CD4-positive, alpha-beta T cell treated with Interferon alpha-2 for 1 hour (primary cell): ENCODE measurements at places on chromosomes 13 and 19.

DNA sequence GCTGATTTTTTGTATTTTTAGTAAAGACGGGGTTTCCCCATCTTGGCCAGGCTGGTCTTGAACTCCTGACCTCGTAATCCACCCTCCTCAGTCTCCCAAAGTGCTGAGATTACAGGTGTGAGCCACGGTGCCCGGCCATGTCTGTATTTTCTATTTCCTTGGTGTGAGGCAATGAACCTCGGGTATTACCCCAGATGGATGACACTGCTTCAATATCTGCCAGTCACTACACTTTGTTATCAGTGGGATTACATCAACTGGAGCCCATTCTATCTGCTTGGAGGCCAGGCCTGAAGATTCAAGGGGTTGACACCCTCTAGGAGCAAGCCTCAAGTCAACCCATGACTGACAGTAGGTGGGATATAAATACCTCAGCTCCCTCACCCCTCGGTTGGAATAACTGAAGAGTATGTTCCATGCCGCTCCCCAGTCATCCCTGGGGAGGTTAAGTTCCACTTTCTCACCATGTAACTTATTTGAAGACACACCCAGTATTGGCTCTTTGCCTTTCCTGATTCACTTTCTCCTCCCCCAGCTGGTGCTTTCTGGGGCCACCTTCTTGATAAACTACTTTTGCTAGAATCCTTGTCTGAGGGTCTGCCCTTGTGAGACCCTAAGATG, 992 bp upstream of the ADGRE1 start:
- peak; percentile 25 for DNase-seq

DNA sequence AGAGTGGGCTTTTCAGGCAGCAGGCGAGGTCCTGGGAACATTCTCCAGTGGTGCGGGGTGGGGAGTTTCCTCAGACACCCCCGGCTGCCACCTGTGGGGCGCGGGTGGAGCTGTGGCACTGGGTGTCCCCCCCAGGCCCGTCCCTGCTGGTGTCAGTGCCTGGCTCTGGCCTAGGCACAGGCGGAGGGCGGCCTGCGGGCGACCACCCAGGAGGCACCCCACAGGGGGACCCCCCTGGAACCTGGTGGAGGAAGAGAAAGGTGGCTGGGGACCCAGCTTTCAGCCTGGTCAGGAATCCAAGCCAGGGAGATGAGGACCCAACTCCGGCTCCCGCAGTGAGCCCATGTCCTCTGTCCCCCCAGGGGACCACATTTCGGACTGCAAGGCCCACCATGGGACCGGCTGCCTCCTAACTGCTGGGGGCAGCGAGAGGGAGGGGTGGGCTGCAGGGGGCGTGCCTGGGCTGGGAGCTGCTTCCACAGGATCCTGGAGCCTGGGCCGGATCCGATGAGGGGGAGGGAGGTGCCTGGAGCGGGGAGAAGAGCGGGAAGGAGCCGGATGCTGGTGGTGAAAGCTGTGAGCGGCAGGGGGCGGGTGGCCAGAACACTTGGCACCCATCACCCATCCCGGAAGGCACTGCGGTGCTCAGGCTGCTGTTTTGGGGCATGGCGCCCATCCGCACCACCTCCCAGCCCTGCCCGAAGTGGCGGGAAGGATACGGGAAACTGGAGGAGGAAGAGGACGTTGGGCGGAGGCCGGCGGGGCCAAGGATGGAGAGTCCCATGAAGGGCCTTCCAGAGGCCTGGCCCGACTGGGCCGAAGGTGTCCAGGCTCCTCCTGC, 5.5 kb upstream of the CTXN1 start:
- no peak for DNase-seq

GRCh38 chr13:32445461-32445860, 17.5 kb upstream of the N4BP2L1 start:
- DNase-seq = no peak

- no peak for DNase-seq
Measured at GRCh38 chr13:94344126-94344818, 135.2 kb downstream of the DCT start.

DNA sequence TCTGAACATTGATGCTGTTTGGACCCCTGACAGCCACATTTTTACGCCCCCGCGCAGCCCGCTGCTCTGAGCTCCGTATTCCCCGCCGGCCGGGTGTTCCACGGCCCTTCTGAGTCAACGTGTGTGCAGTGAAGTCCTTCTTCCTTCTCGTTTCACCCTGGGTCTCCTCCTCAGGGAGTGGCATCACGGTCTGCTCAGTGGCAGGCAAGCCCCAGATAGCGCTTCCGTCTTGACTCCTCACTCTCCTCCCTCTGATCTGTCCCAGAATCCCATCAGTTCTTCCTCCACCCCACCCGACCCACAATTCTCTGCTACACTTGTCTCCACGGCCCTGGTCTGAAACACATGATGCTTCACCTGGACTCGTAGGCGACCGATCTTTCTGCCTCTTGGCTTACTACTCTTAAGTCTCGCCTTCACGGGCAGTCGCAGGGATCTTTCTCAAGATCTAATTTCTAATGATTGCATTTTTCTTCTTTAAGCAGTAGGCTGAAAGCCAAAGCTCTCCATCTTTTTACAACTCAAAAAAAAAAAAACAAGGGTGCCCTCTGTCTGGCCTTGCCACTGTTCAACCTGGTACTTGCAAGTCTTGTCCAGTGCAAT, 33.9 kb downstream of the CCNE1 start:
- DNase-seq = no peak

- DNase-seq = no peak
Measured at GRCh38 chr13:65603160-65603559, 1627.0 kb downstream of the PCDH9 start.

DNA sequence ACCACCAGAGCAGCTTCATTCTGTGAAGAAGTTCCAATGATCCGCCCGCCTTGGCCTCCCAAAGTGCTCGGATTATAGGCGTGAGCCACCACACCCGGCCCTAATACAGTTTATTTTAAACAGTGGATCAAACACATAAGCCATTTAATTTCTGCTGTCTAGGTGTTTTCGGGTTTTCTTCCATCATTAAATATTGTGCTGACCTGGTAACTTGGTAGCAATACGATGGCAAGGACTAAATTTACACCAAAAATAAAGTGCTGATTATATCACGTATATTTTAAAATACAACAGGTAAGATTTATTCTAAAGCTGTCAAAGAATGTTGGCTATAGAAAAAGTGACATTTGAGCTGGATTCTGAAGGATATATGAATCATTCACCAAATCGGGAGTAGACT, 1.3 kb downstream of the MED4 start:
- no peak for DNase-seq

GRCh38 chr19:13918726-13919411, 12.9 kb downstream of the CC2D1A start:
- DNase-seq = no peak

DNA sequence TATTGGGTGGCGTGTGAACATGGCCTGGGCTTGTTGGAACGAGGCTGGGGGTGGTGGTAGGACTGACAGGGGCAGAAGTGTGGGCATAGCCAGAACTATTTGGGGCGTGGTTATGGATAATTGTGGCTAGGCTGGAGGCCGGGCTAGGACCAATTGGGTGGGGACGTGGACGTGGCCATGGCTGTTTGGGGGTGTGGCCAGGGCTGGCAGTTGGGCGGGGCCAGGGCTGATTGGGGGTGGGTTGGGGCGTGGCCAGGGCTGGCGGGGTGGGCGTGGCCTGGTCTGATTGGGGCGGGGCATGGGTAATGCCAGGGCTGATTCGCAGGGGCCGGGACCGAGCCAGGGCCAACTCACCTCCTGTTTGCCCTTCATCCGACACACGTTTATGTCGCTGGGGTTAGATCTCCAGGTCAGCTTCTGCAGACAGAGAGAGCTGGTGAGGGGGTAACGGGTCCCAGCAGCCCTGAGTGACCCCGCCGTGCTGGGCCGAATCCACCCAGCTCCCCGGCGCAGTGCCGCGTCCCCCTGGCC, 2.8 kb downstream of the SEMA6B start:
- no peak for DNase-seq

GRCh38 chr13:43797159-43797558, 10.4 kb upstream of the ENOX1 start:
- no peak for DNase-seq

DNA sequence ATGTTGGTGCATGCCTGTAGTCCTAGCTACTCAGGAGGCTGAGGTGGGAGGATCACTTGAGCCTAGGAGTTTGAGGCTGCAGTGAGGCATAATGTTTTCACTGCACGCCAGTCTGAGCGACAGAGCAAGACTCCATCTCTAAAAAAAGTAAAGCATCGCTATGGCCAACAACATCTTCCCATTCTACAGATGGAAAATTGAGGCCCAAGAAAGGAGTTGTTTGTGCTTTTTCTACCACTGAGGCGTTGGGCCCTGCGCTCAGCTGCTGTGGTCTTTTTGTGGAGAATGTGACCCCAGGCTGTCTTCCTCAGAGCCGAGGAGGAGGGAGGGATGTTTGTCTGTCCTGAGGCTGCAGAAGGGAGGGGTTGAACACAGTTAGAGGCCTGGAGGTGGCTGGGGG, 485 bp upstream of the C5AR2 start:
- DNase-seq = no peak

GRCh38 chr13:73603646-73604045, 530.6 kb downstream of the KLF12 start:
- no peak for DNase-seq

DNA sequence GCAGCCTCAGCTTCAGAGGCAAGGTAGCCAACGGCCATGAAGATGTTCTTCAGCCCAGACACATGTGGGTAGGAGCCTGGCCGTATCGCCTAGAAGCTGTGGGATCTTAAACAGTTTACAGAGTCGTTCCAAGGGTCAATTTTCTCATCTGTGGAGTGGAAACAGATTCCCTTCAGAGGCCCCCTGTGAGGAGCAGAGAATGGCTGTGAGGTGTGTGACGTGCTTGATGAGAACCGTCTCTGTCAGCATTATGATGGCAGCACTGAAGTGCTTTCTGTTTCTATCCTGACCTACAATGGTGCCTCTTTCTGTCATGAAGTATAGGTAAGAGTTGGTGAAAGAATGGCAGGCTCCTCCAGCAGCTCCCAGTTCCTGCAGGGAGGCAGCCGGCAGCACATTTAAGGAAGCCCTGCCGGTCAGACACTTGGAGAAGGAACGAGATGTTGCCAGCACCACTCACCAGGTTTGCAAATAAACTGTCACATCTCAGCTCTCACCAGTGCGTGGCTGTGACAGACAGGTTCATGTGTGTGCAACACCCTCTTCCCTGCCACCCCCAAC, 277.3 kb downstream of the FOXO1 start:
- DNase-seq = peak; percentile 72

DNA sequence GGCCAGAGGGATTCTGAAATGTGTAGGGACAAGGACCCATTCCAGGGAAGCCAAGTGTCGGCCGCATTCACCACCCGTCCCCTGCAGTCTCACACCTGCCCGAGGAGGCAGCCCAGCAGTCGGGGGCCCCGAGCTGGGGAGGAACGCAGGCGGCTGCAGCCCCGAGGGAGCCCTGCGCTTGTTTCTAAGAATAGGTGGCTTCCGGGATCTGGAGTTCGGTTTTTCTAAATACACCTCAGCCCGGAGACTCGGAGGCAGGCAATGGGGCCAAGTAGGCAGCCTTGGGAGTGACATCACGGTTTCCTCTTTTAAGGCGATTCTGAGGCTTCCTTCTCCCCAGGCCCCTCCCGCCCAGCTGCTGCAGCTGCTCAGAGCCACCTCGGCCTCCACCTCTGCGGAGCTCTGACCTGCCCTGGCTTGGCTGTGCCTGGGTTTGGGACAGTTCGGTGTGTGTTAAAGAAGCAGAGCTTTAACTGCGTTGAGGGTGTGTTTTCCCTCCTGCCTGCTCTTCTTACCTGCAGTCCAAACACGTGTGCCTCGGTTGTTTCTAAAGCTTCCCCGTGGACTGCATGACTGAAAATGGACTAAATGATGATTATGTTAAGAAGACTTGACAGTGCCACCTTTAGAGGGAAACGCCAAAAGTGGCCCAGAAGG, 80.5 kb downstream of the COL4A2 start:
- no peak for DNase-seq

GRCh38 chr13:27662738-27663470, 41.2 kb downstream of the POLR1D start:
- no peak for DNase-seq

DNA sequence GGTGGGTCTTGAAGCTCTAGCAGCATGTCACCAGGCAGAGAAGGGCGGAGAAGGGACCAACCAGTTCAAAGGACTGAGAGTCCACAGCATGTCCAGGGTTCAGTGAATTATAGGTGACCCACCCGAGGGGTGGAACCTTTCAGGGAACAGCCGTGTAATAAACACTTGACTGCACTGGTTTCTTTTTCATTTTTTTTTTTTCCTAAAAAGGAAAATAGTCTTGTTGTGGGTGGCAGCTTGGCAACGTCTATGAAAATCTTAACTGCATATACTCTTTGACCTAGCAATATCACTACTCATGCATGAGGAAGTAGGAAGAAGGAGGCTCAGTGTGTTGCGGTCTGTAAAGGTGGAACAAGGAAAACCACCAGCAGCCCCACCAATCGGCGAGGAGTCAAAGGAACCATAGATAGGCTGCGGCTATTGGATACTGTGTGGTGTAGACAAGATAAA, 13.0 kb upstream of the MYH14 start:
- no peak for DNase-seq

- DNase-seq = no peak
Measured at GRCh38 chr13:92769046-92769445, 457.6 kb upstream of the GPC6 start.

DNA sequence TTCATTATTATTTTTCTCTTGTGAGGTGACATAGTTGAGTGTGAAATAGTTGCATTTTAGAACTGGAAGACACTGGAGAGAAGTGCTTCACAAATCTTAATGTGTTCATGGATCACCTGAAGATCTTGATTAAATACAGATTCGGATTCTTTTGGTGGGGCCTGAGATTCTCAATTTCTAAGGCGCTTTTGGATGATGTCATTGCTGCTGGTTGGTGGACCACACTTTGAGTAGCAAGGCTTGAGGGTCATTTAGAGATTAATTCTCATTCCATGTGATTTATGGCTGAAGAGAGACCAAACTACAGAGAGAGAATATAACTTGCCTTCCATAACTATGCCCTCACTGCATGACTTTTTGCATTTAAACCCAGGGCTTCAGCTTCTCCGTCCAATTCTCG, 27.2 kb downstream of the CEACAM8 start:
- no peak for DNase-seq

DNA sequence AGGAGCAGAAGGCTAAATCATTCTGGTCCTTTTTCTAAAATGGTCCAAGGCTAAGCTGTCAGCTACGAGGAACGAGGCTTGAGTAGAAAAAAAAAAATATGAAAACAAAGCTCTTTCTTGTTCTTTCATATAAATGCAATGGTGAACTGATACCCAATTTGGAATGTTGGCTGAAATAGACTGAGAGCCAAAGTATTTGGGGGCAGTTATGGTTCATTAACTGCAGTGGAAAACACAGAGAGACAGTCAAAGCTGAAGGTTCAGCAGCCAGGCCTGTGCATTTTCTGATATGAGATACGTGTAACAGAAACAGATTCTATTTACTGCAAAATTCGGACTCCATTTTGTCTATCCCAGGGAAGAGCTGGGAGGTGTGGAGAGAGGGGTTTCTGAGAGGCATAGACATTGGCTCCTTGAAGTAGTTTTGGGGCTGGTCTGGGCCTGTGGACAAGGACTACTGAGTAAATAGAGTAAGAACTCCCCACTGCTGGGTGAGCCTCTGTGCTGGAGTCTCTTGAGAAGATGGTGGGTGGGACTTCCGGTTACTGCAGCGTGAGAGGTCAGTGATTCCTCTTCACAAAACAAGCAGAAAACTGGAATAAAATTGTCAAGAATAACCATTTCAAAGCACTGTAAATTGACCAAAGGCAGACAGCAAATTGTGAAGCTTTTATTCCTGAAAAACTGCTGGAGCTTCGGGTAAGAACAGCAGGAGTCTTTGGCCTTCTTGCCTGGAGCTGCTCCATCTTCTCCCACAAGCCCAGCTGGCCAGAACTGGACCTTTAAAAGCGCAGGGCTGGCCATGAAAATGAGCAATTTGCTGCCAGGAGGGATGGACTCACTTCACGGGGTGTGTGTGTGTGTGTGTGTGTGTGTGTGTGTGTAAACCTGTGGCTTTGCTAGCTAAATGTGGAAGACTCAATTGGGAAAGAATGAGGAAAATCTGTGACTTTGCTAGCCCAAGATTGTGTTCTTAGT, 43.1 kb upstream of the CNMD start:
- no peak for DNase-seq
